ENCODE measurements at places on chromosomes 12 and 14.
A peak's percentile ranks its signal among the peaks of the same experiment; 100 is the strongest.

- DNase-seq: no peak
Observed at GRCh38 chr12:76503957-76504356, 55.6 kb downstream of the OSBPL8 start.

- DNase-seq: peak; percentile 71
Observed at GRCh38 chr12:991350-992333, 619 bp downstream of the ERC1 start.

DNA sequence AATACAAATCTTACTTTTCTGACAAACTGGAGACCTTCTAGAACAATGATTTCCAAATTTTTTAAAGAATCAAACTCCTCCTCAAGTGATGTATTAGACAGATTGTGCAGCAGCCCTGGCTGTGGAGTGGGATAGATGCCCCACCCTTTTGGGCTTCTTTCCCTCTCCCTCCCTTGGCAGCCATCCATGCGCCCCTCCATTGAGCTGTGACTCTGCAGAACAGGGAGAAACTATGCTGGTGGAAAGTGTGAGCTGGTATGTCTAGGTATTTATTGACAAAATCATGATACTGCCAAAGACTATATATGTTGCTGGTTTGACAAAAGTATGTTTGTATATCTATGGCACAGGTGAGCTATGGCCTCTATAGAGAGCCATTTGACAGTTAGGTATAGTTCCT is 138.5 kb downstream of the KTN1 start:
- DNase-seq: no peak

DNA sequence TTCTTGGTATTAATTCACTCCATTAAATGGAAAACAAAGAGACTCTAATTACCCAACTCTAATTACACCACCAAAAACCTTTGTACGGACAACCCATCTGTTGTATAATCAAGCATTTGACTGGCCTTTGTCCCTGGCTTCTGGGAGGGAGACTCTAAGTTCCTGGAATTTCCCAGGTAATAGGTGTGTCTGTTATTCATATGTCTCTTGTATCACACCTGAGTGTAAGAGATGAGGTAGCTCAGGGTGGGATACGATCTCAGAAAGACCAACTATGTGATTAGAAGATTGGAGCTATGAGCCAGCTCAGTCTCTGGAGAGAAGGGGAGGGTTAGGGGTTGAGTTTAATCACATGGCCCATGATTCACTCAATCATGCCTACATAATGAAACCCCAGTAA is 94.7 kb upstream of the PLXNC1 start:
- DNase-seq: no peak

DNA sequence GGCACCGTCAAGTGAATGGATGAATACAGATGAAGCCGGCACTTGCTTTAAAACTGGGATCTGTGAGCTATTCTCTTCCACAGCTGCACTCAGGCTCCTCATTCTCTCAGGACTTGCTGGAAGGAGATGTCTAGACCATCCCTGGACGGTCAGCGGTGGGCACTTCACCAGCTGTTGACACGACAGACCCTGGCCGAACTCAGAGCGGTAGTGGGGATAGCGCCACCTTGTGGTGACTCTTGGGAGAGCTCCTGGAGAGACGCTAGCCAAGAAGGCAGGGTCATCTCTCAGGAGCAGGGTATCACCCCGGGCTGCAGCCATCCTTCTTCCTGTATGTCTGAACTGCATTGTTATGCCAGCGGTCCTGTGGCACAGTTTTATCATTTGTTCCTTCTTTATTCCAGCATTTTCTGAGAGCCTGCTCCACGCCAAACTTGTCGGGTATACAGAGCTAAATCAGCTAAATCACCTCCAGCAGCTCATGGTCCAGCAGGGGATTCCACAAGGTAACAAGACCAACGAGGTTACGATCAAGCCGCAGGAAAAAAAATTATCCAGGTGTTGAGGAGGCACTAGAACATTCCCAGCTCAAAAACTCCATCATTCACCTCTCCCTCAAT is 10.0 kb downstream of the WNT1 start:
- peak; percentile 23 for DNase-seq

- no peak for DNase-seq
Observed at GRCh38 chr12:57844709-57845477, 1.6 kb downstream of the CTDSP2 start.

DNA sequence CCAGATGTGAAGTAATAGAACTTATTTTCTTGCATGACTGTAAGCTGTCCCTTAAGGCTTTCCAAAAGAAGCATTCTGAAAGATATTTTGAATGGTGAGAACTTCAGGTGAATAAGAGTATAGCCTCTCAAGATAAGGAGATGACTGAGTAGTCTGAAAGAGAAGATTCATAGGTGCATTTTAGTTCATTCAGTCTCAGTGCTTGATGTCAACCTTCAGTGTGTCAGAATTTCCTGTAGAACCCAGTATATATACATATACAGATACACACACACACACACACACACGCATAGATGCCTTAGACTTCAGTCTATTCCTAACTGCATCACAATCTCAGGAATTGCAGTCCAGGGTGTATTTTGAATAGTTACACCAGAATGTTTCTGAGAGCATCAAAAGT is 7.4 kb downstream of the BICDL1 start:
- no peak for DNase-seq

DNA sequence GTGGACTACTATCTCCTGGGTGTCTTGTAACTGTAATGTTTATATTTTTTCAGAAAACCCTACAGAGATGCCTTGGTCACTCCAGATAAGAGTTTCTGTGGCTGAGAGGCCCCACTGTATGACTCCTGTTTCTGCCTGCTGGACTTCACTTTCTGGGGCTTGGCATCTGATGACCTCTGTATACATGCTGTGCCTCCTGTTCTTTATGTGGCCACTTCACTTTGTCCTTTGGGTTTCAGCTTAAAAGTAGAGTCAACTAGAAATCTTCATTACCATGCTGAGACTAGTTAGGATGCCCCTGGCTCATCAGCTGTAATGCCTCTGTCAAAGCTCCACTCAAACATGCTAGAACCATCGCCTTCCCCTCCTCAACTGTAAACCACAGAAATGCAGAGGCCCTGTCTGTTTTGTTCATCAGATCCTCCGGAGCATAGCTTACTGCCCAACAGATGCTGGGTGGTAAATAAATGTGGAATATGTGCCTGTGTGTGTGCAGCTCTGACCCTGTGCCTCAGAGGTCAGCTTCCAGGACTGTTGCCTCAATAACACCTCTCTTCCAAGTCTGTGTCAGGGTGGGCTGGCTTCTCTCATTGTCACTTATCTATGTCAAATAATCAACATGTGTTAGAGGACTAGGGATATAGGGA is 25.5 kb downstream of the ZNF664 start:
- DNase-seq: no peak

DNA sequence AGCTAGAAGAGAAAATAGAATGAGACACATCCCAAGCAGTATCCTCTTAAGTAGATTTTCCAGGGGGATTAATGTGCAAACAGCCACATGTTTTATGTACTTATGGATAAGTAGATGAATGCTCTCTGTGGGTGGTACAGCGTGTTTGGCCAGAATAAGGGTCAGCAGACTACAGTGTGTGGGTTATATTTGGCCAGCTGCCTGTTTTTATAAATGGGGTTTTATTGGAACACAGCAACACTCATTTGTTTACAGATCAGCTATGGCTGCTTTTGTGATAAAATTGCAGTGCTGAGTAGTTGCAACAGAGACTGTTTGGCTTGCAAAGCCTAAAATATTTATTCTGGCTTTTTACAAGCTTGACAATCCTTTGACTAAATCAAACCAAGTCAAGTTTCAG is 780.2 kb upstream of the SEL1L start:
- DNase-seq: peak; percentile 92

GRCh38 chr12:5138256-5138655 is 94.6 kb downstream of the KCNA5 start:
- DNase-seq: no peak

DNA sequence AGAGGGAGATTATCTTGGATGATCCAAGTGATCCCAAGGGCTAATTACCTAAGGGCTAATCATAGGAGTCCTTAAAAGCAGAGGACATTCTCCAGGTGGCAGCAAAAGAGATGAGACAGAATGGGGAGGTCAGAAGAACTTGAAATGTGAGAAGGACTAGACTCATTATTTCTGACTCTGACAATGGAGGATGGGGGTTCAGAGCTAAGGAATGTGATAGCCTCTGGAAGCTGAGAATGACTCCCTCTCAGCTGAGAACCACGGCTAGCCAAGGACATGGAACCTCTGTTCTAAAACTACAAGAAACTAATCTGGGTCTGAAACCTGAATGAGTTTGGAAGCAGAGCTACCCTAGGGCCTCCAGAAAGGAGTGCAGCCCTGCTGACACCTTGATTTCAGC is 35.6 kb upstream of the ANKS1B start:
- no peak for DNase-seq

DNA sequence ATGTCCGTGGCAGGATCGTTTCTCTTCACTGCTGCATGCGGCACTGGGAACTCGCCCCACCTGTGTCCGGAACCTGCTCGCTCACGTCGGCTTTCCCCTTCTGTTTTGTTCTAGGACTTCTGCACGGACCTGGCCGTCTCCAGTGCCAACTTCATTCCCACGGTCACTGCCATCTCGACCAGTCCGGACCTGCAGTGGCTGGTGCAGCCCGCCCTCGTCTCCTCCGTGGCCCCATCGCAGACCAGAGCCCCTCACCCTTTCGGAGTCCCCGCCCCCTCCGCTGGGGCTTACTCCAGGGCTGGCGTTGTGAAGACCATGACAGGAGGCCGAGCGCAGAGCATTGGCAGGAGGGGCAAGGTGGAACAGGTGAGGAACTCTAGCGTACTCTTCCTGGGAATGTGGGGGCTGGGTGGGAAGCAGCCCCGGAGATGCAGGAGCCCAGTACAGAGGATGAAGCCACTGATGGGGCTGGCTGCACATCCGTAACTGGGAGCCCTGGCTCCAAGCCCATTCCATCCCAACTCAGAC is 1.2 kb downstream of the FOS start:
- DNase-seq: no peak

DNA sequence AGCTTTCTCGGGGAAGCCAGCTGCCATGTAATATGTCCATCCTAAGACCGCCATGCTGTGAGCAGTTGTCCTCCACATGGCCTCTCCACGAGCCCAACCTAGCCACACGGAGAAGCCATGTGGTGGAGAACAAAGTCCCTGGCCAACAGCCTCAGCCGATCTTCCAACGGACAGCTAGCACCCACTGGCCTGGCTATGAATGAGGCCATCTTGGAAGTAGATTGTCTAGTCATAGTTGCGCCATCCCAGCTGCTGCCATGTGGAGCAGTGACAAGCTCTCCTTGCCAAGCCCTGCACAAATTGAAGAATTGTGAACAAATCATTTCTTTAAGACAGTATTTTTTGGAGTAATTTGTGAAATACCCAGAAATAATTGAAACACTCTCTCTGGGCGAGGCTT is 49.3 kb upstream of the USP44 start:
- no peak for DNase-seq

- DNase-seq: no peak
Observed at GRCh38 chr12:15411842-15412241, 89.5 kb downstream of the PTPRO start.

GRCh38 chr12:82605115-82605514 is 81.6 kb upstream of the TMTC2 start:
- no peak for DNase-seq

DNA sequence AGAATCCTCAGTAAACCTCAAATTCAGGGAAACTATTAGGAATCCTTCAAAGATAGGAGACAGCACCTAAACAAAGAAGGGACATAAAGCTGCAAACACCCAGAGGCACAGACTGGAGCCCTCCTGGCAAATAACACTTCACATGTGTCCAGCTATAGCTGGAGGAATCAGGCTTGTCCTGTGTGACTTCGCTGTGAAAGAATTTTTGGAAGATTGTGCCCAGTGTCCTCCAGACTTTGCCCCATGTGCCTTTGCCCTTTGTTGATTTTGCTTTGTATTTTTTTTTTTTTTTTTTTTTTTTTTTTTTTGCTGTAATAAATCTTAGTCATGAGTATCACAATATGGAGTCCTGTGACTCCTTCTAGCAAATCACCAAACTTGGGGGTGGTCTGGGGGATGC is 136.8 kb downstream of the KCNH5 start:
- DNase-seq: no peak

- DNase-seq: no peak
Observed at GRCh38 chr12:10453156-10453555, at the start of gene KLRC1. KLRC1 (minus strand) TSS chr12:10453377; CDS start chr12:10451156, 2,221 bp downstream.

GRCh38 chr12:15446807-15447206 is 124.5 kb downstream of the PTPRO start:
- DNase-seq: no peak

- no peak for DNase-seq
Observed at GRCh38 chr12:81727391-81727790, 31.8 kb downstream of the PPFIA2 start.

- DNase-seq: no peak
Observed at GRCh38 chr14:42057111-42057510, 450.4 kb downstream of the LRFN5 start.

DNA sequence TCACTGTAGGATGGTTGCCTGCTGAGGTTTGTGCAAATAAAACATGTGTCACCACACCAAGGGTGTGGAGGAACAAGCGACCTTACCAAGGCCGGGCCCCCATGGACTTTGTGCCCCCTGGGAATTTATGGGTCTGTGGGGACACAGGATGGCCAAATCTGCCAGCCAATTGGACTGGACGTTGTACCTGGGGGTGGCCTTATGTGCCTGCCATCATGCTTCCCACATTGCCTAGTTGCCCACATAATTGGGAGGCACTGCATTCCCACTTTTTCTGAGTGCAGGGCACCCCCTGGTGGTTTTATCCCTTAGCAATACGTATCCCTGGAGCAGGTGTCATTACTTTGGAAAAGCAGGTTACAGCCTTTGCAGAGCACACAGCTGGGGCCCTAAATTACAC is 92.6 kb upstream of the TMPO start:
- DNase-seq: no peak

GRCh38 chr12:12229556-12230092 is 37.2 kb downstream of the LRP6 start:
- no peak for DNase-seq

- DNase-seq: no peak
Observed at GRCh38 chr12:103698752-103699560, 111.9 kb downstream of the STAB2 start.

DNA sequence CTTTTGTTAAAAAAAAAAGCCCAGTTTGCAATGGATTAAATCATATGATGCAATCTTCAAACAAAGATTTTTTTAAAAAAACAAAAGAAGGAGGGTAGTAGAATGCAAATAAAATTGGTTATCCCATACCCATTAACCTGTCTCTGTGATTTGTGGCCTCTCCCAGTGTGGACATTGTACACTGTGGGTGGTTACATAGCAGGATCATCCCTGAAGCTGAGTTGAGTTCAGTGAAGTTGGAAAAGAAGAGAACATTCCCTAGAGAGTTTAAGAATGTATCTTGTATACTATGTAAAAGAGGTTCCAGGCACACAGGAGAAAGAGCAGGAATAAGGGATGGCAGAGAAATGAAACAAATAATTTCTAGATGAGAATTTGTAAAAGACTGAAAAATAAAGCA is 142.4 kb upstream of the SLC16A7 start:
- no peak for DNase-seq

GRCh38 chr14:45267071-45267470 is 14.1 kb upstream of the MIS18BP1 start:
- DNase-seq: no peak

DNA sequence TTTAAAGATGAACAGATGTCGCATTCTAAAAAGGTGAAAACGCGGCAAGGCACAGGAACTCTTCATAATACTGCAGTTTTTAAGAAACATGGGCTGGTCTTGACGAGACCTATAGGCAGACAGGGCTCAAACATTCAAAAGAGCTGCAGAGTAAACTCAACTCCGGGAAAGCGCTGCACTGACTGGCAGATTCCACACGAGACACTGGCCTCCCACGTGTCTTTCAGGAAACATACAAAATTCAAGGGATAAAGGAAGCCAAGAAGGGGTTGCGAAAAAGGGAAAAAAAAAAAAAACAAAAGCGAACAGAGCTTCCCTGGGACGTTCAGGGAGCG is 614 bp upstream of the ARF6 start:
- DNase-seq: peak; percentile 66

- DNase-seq: no peak
Observed at GRCh38 chr14:93231129-93231979, 24.3 kb downstream of the UBR7 start.

Measured in NCI-H2081 (cell line).